ENCODE measurements at places on chromosomes 16 and 17.

DNA sequence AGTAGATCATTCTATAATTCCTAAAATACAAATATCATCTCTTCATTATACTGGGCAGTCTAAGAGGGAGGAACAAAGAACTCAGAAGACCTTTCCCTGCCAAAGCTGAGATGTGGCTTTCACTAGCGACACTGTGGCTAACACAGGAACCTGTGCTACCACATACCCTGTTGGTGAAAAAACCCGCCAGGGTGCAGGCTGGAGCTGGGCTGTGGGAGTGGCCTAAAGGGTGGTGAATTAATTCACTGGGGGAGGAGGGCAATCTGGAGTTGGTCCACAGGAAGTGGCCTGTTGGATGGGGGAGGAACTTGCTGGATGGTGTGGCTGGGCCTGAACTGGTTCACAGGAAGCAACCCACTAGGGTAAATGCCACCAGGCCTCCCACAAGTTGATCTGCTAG is 7.4 kb downstream of the ZNF594 start:
- DNase-seq: no peak

DNA sequence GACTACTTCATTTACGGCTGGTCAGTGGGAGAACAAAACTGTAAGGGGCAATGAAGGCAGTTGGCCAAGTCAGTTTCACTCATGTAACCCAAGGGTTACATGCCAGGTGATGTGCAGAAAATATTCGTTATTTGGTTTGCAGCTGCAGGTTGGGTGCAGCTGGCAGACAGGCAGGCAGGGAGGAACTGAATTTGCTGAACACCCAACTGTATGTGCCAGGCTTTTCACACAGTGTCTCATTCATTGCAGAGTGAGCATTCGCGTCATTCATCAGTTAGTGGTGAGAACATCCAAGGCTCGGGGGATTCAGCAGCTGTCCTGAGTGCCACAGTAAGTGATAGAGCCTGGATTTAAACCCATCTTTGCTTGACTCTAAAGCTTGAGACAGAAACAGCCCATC is 59.7 kb downstream of the ABCC6 start:
- DNase-seq: no peak

DNA sequence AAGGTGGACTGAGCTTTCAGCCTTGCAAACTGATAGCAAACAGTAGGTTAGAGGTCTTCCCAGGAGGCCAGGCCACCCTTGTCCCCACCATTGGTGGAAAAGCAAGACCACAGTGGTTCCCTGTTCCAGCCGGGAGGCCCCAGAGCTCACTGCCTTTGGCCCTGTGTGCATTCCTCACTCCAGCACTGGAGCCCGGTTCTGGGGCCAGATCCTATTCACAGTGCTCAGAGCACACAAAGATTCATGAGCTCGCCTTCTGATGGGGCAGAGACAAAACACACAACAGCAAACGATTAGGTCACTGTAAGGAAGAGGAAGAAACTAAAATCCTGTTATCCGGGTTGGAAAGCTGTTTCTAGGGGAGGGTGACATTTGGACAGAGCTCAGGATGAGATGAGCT is 5.6 kb upstream of the PGS1 start:
- DNase-seq: no peak

DNA sequence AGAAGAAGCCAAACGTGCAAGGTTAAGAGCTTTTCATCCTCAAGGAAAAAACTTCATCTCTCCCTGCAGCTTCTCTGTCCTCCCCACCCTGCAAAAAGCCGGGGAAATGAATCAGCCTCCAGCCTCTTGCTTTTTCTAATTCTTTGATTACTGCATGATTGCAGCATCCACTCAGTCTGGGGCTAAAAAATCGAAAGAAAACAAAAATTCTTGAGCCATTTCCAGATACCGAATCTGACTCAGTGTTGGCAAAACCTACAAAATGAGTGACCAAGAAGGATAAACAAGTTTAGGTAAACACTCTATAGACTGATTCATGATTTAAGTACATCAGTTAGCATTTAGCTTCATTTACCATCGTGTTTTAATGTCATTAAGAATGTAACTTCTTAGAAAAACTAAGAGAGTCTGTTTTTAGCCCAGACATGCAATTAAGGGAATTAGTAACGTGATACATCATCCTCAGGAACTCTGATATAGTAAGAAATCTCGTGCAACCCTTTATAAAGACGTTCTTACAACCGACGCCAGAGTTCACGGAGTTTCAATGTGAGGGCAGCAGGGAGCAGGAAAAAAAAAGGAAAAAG is 287.3 kb upstream of the FOXF1 start:
- no peak for DNase-seq

GRCh38 chr17:69451416-69452394 is 37.2 kb downstream of the MAP2K6 start:
- no peak for DNase-seq

- DNase-seq: no peak
Measured at GRCh38 chr17:39208893-39209292, 8.8 kb downstream of the RPL19 start.

- DNase-seq: no peak
Measured at GRCh38 chr16:80585764-80586163, 45.0 kb downstream of the DYNLRB2 start.

Data from activated T-cell treated with anti-CD3 and anti-CD28 coated beads for 48 hours (primary cell).